ENCODE measurements at places on chromosomes 11 and 22.
A peak's percentile ranks its signal among the peaks of the same experiment; 100 is the strongest.

- no peak overlapping the region for H3K27ac ChIP-seq
- H3K4me1 ChIP-seq = peaks cover 2% of the 10 kb centered on the region
- H3K36me3 ChIP-seq = no peaks in the 10 kb centered on the region
- no peak for DNase-seq
These were observed 11.4 kb upstream of the TBX1 start for GRCh38 chr22:19748991-19749664.

- no peak for DNase-seq
- H3K4me3 ChIP-seq = no peak overlapping the region
- H3K27me3 ChIP-seq = no peaks in the 10 kb centered on the region
- peaks cover 13% of the 10 kb centered on the region for H3K36me3 ChIP-seq
- no peaks in the 10 kb centered on the region for H3K4me1 ChIP-seq
These were observed 5.9 kb upstream of the REXO2 start for GRCh38 chr11:114433376-114433775.

GRCh38 chr11:43779306-43779705, 98.8 kb downstream of the HSD17B12 start:
- H3K27ac ChIP-seq = no peak overlapping the region
- H3K4me3 ChIP-seq = no peak overlapping the region
- H3K36me3 ChIP-seq = peaks cover 65% of the 10 kb centered on the region

- H3K36me3 ChIP-seq = no peaks in the 10 kb centered on the region
- no peak for DNase-seq
- H3K27ac ChIP-seq = no peak overlapping the region
- H3K27me3 ChIP-seq = no peaks in the 10 kb centered on the region
- H3K4me3 ChIP-seq = no peak overlapping the region
- no peaks in the 10 kb centered on the region for H3K4me1 ChIP-seq
These were observed 98.7 kb downstream of the NAV2 start for GRCh38 chr11:19811380-19811779.

DNA sequence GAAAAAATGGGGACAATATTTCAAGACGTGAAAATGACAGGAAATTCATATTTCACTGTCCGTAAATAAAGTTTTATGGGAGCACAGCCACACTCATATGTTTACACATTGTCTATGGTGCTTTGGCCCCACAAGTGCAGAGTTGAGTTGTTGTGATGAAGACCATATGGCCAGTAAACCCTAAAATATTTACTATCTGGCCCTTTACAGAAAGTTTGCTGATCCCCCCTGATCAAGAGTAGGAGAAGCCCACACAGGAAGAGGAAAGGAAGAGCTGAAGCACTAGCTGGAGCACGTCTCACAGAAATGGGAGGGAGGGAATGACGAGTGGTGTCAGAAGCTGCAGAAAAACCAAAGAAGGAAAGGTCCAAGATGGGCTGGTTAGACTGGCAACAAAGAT, 78.8 kb downstream of the TNRC6B start:
- peaks cover 35% of the 10 kb centered on the region for H3K36me3 ChIP-seq
- no peak for DNase-seq
- H3K4me3 ChIP-seq = no peak overlapping the region
- H3K27ac ChIP-seq = no peak overlapping the region
- peaks cover 13% of the 10 kb centered on the region for H3K4me1 ChIP-seq
- H3K27me3 ChIP-seq = no peaks in the 10 kb centered on the region

GRCh38 chr22:45427114-45427513, 13.6 kb downstream of the RIBC2 start:
- peaks cover 21% of the 10 kb centered on the region for H3K4me1 ChIP-seq
- H3K27ac ChIP-seq = no peak overlapping the region
- no peak for DNase-seq
- H3K4me3 ChIP-seq = no peak overlapping the region

DNA sequence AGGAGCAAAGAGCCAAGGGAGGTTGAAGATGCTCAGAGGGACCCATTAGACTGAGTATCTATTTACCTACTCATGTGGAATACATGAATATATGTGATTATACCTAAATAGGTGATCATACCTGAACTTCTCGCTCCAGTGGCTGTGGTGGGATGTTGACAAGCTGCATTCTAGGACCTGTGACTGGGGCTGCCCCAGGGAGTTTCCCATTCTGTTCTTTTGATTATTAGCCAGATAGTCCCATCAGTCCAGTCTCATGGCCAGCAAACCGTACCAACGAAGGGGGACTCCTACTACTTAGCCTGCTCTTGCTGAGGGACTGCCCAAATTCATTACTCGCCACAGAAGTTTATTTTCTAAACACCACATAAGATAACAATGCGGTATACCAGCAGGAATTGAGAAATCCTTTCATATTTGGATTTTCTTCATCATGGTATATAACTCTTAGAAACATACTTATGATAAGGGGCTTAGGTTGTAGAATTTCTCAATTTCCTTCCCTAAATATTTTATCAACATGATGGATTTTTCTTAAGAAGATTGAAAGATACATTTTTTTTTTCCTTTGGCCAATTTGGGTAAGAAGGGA, 273.9 kb downstream of the NTM start:
- H3K27ac ChIP-seq = no peak overlapping the region
- H3K36me3 ChIP-seq = no peaks in the 10 kb centered on the region
- no peak for DNase-seq

GRCh38 chr22:38032681-38033521, 24.3 kb upstream of the PICK1 start:
- no peak overlapping the region for H3K27ac ChIP-seq
- H3K4me3 ChIP-seq = no peak overlapping the region
- no peak for DNase-seq
- no peaks in the 10 kb centered on the region for H3K27me3 ChIP-seq

DNA sequence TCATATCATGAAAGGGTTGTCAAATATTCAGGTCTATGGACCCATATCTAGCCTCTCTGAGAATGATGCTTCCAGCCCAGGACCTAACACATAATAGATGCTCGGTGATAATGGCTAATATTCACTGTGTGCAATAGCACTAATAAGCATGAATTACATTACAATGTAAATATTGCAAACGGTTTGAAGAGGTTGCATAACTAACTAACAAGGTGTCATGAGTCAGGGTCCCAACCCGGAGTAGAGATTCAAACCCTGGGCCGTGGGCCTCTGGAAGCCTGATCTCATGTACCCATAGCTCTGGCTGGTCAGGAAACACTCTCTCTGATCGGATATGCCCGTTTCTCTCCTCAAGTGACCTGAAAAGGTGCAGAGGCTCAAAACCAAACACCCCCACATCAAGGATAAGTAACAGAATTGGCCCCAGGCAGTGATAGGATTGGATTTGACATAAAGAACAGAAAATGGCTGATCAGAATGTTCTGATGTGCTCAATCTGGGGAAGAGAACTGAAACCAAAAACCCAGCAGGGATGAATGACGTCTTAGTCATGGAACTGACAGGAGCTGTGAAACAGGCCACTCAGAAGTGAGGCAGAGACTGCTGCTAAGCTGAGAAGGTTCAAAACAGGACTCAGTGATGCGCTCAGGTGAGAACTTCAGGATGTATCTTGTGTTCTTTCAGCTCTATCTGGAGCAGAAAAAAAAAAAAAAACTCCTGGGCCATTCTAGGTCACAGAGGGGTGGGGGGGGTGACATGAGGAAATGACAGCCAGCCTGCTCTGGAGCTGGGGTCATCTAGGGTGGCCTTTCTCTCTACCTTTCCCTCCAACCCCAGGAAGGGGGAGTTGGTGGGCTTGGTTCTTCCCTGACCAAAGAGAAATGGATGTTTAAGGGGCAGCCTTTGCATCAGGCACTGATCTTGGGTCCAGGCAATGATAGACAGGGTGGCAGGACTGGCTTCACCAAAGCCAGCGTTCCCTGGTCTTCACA, 6.6 kb upstream of the KCTD17 start:
- H3K4me3 ChIP-seq = no peak overlapping the region
- peak overlapping the region; percentile 31 for H3K27ac ChIP-seq
- DNase-seq = peak; percentile 24
- peaks cover 10% of the 10 kb centered on the region for H3K27me3 ChIP-seq
- H3K36me3 ChIP-seq = no peaks in the 10 kb centered on the region
- peaks cover 15% of the 10 kb centered on the region for H3K4me1 ChIP-seq

DNA sequence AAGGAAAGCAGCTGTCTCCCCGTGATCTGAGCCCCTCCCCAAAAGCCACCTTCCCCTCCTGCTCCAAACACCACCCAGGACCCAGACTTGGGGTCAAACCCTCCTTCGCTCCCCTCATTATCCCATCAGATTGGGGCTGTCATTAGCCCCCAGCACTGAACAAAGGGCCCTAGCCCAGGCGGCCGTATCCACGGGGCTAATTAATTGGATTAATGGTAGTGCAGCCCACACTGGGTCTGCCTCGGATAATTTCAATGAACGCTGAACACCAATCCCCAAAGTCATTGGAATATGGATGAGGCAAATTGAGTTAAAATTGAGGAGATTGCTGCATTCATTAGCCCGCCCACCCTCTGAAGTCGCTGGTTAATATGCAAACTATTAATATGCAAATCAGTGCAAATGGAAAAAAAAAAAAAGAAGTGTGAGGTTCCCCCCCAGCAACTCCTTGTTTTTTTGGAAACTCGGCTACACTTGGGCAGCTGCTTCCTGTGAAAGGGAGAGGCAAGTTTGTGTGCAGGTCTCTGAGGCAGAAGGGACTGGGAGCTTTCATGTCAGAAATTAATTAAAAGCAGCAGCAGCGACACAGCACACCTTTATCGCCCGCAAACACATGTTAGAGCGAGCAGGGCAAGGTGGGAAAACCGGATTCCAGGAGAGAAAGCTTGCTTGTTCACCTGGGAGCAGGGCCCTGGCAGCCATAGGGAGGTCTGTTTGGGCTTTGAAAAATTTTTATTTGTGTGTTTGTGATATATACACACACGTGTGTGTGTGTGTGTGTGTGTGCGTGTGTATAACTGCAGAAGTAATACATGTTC, 517.8 kb downstream of the MIAT start:
- H3K4me3 ChIP-seq = no peak overlapping the region
- H3K27me3 ChIP-seq = peaks cover 26% of the 10 kb centered on the region
- H3K4me1 ChIP-seq = no peaks in the 10 kb centered on the region
- H3K27ac ChIP-seq = no peak overlapping the region
- no peaks in the 10 kb centered on the region for H3K36me3 ChIP-seq

- H3K4me3 ChIP-seq = peak within 1 kb of the TSS; percentile 91
- H3K27me3 ChIP-seq = no peaks in the 10 kb centered on the region
- H3K27ac ChIP-seq = peak within 1 kb of the TSS; percentile 95
- H3K4me1 ChIP-seq = peaks cover 40% of the 10 kb centered on the region
- peak; percentile 83 for DNase-seq
These were observed at the start of gene TMEM223 for GRCh38 chr11:62791501-62792201. Gene TMEM223, minus strand, starts transcription at chr11:62792006. Its CDS starts 12 bp downstream, at chr11:62791994.

GRCh38 chr11:66789097-66789890, 53.9 kb upstream of the RCE1 start:
- no peak overlapping the region for H3K27ac ChIP-seq
- H3K4me1 ChIP-seq = peaks cover 21% of the 10 kb centered on the region
- H3K4me3 ChIP-seq = no peak overlapping the region

DNA sequence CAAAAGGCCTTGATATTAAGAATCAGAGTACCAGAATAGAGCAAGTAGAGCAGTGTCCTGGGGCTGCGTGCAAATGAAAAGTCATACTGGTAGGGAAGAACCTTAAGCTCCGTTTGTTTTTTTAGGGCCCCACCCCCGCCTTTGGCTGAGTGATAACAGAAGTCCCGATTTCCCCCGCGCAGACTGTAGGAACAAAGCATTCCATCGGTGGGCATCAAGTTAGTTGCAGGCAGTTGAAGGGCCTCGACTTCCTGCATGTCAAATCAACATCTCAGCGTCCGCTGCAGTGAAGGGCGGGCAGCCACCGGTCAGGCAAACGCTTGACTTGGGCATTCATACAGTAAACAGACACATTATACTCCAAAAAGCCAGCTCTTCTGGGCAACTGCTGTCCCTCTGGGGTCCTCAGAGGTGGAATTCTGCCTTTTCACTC, 11.7 kb downstream of the LRP4 start:
- peaks cover 8% of the 10 kb centered on the region for H3K4me1 ChIP-seq
- H3K27ac ChIP-seq = no peak overlapping the region
- peaks cover 15% of the 10 kb centered on the region for H3K27me3 ChIP-seq
- no peaks in the 10 kb centered on the region for H3K36me3 ChIP-seq
- H3K4me3 ChIP-seq = no peak overlapping the region
- DNase-seq = no peak

GRCh38 chr11:65546217-65546958, 11.8 kb downstream of the LTBP3 start:
- H3K27me3 ChIP-seq = no peaks in the 10 kb centered on the region
- DNase-seq = peak; percentile 95
- peak overlapping the region; percentile 80 for H3K4me3 ChIP-seq
- H3K27ac ChIP-seq = peak overlapping the region; percentile 92
- H3K4me1 ChIP-seq = peaks cover 54% of the 10 kb centered on the region

GRCh38 chr22:43828725-43828997, 16.6 kb upstream of the EFCAB6 start:
- H3K4me1 ChIP-seq = no peaks in the 10 kb centered on the region
- H3K4me3 ChIP-seq = no peak overlapping the region
- H3K36me3 ChIP-seq = no peaks in the 10 kb centered on the region
- H3K27ac ChIP-seq = no peak overlapping the region
- no peak for DNase-seq

GRCh38 chr11:36012455-36012854, 68.6 kb downstream of the LDLRAD3 start:
- no peaks in the 10 kb centered on the region for H3K36me3 ChIP-seq
- H3K4me1 ChIP-seq = no peaks in the 10 kb centered on the region
- H3K27ac ChIP-seq = no peak overlapping the region
- DNase-seq = no peak
- no peak overlapping the region for H3K4me3 ChIP-seq

DNA sequence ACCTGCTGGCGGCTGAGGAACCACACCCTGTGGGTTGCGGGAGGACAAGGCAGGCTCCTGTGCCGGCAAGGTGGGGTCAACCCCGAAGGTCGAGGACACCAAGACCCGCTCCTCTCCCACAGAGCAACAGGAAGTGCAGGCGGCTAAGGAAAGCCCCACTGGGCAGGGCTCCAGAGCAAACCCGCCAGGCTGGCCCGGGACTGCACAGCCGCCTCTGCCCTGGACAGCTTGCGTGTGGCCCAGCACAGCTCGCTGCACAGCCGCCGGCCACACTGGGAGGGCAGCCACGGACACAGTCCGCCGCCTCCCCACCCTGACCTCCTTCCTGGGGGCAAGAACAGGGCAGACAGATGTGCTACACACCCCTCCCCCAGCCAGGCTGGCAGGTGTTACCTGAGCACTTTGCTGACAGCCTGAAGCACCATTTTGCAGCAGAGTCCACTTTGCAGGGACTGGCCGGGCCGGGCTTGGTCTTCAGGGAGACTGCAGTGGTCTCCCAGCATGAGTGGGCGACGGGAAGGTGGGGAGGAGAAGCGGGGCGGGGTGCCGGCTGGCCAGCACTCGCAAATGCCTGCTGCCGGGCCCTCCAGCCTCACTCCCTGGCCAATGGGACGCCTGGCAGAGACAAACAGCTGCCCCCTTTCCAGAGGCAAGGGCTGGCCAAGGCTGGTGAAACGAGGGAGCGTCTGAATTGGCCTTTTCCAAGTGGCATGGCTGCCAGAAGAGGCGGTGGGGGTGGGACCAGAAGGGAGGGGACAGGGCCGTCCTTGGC, at the start of gene MOB2:
TSS of gene MOB2 (minus strand) at position 726 of the 772 bp plus-strand sequence. CDS start at position 503, 223 bp downstream.
- no peak for DNase-seq
- no peak within 1 kb of the TSS for H3K4me3 ChIP-seq
- H3K4me1 ChIP-seq = peaks cover 28% of the 10 kb centered on the region
- peak within 1 kb of the TSS; percentile 65 for H3K27ac ChIP-seq

- H3K4me1 ChIP-seq = no peaks in the 10 kb centered on the region
- no peaks in the 10 kb centered on the region for H3K36me3 ChIP-seq
- DNase-seq = no peak
- no peaks in the 10 kb centered on the region for H3K27me3 ChIP-seq
These were observed 1057.0 kb upstream of the CNTN5 start for GRCh38 chr11:97963528-97964331.

- no peak overlapping the region for H3K4me3 ChIP-seq
- peak overlapping the region; percentile 20 for H3K27ac ChIP-seq
These were observed 51.8 kb downstream of the MN1 start for GRCh38 chr22:27749597-27750225.

- no peak for DNase-seq
- peak overlapping the region; percentile 48 for H3K27ac ChIP-seq
- H3K27me3 ChIP-seq = no peaks in the 10 kb centered on the region
- no peaks in the 10 kb centered on the region for H3K36me3 ChIP-seq
- peaks cover 34% of the 10 kb centered on the region for H3K4me1 ChIP-seq
These were observed 80.5 kb downstream of the KCNQ1 start for GRCh38 chr11:2525166-2525861.
